ENCODE measurements at places on chromosomes 13 and 19.

- peak; percentile 43 for DNase-seq
These were observed 105.4 kb upstream of the MBNL2 start for GRCh38 chr13:97116754-97117153.

GRCh38 chr13:92187378-92187989 is 789.1 kb downstream of the GPC5 start:
- DNase-seq = peak; percentile 45

- DNase-seq = no peak
These were observed 47.8 kb downstream of the NDFIP2 start for GRCh38 chr13:79528759-79529191.

DNA sequence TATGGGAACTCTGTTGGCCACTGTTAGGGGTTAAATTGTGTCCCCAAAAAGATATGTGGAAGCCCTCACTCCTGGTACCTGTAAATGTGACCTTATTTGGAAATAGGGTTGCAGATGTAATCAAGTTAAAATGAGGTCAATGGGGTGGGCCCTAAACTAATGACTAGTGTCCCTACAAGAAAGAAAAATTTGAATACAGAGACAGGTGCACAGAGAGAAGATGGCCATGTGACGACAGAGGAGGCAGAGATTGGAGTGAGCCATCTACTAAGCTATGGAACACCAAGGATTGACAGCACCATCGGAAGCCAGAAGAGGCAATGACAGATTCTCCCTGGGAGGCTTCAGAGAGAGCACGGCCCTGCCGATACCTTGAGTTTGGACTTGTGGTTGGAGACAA is 16.5 kb downstream of the POU2F2 start:
- no peak for DNase-seq

DNA sequence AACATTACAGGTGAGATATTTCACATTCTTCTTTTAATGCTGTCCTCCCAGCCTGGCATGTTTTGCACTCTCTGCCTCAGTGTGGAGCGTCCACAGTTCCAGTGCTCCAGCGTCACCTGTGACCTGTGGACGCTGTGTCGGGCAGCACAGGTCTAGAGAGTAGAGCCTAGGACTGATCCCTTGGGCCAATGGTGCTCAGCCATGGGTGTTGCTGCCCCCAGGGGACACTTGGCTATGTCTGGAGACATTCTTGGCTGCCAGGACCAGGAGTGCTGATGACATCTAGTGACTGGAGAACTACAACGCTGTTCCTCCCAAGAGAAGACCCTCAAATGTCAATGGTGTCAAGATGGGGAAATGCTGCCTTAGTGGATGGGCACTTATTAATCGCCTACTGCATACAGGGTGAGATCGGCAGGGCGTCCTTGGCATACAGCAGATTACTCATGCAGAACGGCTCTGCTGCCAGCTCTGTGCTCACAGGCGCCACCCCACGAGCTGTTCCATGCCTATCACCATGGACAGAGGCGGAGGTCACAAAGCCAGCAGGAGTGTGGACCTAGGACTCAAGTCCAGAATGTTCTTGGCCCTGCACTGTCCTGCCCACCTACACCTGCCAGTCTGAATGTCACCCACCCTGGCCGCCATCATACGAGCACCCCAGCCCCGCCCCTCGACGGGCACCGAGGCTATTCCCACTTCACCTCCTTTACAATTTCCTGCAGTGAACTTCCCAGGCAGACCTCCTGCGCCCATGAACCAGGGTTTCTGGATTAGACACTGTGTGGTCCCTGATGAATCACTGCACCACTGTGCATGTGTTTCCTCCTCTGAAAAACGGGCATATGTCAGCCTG is 13.9 kb upstream of the MADCAM1 start:
- no peak for DNase-seq
